ENCODE measurements at places on chromosomes 5 and 9.

DNA sequence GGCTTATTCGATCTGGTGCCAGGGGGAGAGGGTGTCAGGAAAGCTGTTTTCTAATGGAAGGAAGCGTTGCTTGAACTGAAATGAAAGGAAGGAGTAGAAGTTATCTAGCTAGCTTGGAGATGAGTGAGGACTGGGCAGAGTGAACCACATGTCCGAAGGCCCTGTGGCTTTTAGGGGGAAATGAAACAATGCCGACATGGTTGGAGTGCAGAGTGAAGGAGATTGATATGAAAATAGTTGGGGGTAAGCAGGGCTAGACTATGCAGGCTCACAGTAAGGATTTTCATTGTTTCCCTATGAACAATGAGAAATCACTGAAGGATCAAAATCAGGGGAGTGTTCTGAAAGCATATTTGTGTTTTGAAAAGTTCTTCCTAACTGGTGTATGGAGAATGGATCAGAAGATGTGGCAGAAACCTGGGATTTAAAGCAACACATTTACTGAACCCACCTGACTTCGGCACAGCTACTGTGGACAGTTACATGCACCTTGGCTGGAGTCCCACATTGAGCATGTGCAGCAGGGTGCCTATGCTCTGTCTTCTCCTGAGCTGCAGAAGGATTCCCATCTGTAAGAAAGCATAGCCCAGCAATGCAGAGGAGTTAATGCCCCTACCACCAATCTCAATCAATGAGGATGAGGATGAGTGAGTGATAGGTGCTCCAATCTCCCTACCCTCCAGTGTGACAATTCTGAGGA lies 144.4 kb upstream of the TBCA start:
- DNase-seq, result no peak

DNA sequence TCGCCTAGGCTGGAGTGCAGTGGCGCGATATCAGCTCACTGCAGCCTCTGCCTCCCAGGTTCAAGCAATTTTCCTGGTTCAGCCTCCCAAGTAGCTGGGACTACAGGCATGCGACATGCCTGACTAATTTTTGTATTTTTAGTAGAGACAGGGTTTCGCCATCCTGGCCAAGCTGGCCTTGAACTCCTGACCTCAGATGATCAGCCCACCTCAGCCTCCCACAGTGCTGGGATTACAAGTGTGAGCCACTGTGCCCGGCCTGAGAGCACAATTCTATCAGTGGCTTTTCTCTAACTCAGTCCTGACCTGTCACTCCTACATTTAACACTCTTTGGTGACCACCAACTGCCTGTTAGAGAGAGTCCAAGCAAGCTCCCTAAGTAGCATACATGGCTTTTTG lies 82.7 kb upstream of the SPOCK1 start:
- no peak for DNase-seq

DNA sequence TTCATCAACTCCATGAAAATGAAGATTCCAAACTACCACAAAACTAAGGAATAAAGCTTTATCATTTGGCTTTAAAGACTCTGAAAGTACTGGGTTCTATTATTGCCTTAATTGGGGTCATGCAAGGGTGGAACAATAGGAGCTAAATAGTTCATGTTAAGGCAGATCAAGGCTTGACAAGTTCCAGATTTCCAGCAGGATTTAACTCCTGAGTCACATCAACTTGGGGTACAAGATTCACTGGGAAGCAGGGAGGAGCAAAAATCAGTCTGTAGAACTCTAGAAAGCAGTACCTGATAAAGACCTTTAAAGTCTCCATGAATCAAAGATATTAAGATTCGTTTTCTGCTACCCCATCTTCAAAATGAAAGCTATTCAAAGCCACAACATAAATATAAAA lies 41.9 kb upstream of the GLRX start:
- DNase-seq, result no peak

DNA sequence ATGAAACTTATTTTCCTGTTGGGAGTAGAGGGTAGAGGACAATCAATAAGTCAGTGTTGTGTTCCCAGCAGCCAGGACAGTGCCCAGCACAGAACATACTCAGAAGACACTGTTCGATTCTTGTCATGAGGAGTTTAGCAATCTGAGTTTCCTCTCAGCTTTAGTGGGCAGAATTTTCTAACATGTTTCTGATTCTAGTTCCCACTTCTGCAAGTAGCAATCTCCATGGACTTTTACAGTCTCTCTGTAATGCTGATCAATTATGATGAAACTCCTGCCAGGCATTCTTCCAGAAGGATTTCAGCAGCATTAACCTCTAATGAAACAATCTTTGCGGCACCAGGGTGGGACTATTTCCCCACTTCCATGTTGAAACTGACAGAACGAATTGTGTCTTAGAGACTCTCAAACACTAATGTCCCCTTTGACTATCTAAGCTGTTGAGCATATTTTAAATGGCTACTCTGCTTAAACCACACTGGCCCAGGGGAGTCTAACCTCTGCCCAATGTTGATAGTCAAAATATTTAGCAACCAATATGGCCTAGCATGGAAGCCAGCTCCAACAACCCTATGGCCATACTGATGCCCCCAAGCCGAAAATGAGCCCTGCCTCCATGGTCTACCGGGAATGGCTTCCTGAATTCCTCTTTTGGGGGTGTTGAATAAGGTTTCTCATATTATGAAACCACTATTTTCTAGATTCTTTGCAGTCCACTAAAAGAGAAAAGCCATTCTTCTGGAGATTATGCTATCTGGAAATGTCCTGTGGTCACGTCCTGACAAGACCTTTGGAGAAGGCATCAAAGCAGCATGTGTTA lies 484.3 kb downstream of the BNC2 start:
- no peak for DNase-seq

- no peak for DNase-seq
Measured at GRCh38 chr5:24606971-24607370, 37.8 kb downstream of the CDH10 start.

GRCh38 chr5:35058374-35058788 lies 10.6 kb upstream of the AGXT2 start:
- DNase-seq, result no peak

- DNase-seq, result no peak
Measured at GRCh38 chr9:30913331-30913730, 1471.1 kb upstream of the ACO1 start.

- no peak for DNase-seq
Measured at GRCh38 chr9:127262602-127263001, 2.0 kb upstream of the GARNL3 start.

GRCh38 chr5:26568316-26568715 lies 470.1 kb downstream of the CDH9 start:
- DNase-seq, result no peak

DNA sequence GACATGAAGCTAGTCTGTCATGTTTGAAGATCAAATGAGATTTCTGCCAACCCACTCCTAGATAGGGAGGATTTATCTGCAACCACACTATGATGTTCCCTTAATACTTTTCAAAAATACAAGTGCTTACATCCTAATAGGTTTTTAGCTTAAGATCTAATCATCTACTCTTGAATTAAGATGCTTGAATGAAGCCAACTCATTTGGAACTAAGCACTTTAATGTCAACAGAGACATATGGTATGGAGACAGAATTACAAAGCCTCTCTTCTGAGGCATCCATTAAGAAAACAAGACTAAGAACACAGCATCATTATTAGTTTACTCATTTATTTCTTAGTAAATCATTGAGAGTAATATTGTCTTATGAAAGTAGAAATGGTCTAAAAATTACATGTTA lies 139.3 kb upstream of the NFIB start:
- no peak for DNase-seq

DNA sequence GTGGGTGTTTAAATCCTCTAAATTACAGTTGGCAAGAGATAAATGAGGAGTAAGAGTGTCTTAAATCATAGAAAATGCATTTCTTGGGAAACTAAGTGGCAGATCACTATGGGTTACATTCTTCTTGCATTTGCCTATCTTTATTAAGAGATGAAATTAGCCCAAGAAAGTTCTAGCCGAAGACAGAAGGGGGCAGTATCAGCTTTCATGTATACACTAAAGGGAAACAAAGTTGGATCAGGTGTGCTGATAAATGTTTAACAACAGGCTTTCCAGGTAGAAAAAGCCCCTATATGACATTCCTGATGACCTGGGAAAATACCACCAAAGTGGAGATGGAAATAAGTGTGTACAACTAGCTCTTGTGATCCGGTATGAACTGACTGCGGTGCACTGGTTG lies 81.9 kb upstream of the TLR4 start:
- no peak for DNase-seq

DNA sequence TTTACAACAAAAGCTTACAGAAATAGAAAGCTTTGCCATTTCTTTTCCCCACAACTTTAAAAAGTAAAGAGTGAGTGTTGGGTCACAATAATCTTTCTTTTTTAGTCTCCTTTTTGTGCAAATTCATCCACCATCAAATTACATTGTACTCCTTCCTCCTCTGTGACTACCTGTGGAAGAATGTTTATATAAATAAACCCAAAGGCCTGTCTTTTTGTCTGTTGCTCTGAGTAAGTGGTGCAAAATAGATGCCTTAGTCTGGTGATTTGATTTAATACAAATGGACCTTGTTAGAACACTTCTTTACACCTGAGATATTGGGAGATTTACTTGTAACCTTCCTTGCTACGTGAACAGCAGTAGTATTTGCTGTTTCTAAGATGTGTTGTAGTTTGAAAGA lies 53.5 kb upstream of the TAF11L2 start:
- no peak for DNase-seq

GRCh38 chr5:141969783-141970771 lies 1.2 kb downstream of the RNF14 start:
- no peak for DNase-seq

GRCh38 chr9:135019224-135019623 lies 68.2 kb upstream of the OLFM1 start:
- DNase-seq, result no peak

DNA sequence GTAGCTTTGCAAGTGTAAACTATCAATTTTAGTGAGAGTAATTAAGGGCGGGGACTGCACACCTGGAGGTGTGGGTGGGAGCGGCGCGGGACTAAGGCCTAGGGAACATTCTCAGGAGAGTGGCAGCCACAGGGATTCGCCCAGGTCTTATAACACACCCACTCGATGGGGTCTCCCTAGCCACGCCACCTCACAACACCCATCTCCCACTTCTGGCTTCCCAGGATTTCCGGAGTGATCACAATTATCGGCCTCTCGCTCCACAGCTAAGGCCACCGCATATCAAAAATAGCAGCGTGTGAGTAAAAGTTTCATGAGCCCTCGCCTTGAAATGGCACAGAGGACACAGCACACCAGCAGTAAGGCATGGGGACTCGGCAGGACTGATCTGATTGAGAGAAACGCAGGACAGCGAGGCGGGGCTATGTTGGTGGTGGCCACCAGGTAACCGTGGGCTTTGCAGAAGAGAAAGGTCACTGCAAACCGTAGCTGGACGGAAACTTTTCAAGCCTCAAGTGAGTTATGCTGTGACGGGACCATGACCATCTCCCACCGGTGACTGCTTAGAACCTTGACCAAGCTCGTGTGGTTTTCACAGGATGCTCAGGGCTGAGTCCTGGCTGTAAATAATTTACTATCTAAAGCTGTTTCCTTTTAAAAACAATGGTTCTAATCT lies 1.1 kb upstream of the LPAR1 start:
- DNase-seq, result no peak

GRCh38 chr9:85859765-85860164 lies 81.2 kb upstream of the NAA35 start:
- DNase-seq, result no peak

DNA sequence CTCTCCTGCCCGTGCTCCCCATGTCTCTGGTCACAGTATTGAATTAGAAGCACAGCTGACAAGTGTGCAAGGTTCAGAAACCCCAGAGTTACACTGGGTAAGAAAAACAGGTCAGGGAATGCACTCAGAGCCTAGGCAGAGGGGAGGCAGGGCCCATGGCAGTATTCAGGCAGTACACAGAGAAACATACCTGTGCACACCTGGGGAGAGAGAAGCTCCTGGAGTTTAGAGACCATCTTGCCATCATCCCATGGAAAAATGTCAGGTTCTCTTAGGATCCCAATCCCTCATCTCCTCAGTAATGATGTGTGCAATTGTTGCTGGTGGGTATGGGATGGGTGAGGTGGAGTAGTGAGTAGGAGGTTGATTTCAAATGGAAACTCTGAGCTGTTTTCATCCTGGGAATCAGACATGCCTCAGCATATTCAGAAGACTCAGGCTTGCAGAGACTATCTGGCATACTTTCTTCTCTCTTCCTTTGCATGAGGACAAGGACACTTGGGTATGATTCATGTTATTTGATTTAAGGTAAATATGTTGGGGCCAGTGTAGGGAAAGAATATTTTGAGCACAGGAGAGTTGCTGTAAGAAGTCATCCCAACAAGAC lies 228.5 kb downstream of the ESM1 start:
- DNase-seq, result no peak

- DNase-seq, result no peak
Measured at GRCh38 chr5:135502836-135503520, 32.8 kb downstream of the NEUROG1 start.

- no peak for DNase-seq
Measured at GRCh38 chr9:73773896-73774295, 622.2 kb downstream of the ANXA1 start.

- no peak for DNase-seq
Measured at GRCh38 chr9:122975196-122975595, 34.4 kb downstream of the RABGAP1 start.

DNA sequence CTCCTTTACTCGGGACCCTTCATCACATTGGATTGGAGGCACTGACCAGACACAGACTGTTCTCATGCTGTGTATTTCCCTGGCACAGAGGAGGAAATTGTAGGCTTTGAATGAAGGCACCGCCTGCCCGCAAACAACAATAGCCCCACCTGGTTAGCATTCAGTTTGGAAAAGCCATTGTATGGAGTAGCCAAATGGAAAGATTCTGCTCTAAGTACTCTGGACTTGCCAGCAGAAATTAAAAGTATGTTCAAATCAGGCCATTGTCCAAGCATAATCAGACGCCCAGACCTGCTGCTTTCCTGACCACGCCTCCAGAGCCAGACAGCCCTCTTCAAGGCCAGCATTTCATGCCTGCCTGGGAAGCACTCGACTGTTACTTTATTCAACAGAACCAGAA lies 8.0 kb upstream of the SEMA4D start:
- DNase-seq, result no peak

DNA sequence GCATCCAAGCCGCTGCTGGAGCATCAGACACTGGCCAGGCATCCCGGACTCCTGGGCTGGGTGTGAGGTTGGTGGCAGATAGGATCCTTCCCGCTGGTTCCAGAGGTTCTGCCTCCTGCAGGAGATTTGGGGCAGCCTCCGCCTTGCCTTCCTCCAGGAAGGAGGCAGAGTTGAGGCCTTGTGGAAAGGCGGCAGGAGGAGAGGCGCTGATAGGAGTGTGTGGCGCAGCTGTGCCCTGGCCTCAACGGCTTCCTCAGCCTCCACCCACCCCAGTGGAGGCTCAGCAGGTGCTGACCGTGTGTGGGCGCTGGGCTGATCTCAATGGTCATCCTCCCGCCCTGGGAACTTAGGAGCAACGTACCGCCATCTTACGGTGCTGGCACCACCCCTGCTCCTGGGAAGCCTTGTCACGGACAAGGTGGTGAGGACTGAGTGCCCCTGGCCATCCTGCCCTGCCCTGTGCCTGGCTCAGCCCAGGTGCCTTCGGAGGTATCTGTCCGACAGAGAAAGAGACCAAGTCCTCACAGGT lies 10.2 kb downstream of the NCS1 start:
- DNase-seq, result no peak

Data from CD4-positive, alpha-beta T cell (primary cell).